Bone marrow (tissue), 2 donors: ENCODE measurements at places on chromosomes 5 and 9.

GRCh38 chr9:134236935-134237629 is 72.7 kb upstream of the RNU6ATAC start:
- DNase-seq = no peak

DNA sequence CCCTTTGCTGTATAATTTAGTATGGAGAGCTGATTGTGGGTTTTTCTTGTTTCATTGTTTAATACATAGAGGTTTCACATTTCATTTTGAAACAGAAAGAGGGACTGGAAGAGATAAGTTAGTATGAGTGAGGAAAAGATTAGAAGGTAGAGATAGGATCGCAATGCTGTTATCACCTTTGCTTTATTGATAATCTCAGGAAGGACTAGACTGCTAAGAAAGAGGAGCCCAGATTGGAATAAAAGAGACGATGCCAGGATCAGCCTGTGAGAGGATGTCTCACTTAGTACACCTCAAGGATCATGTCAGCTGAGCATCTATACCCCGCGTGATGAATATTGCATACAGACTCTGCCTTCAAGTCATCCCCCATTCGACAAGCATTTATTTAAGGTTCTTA is 178.0 kb upstream of the DMAC1 start:
- no peak for DNase-seq

DNA sequence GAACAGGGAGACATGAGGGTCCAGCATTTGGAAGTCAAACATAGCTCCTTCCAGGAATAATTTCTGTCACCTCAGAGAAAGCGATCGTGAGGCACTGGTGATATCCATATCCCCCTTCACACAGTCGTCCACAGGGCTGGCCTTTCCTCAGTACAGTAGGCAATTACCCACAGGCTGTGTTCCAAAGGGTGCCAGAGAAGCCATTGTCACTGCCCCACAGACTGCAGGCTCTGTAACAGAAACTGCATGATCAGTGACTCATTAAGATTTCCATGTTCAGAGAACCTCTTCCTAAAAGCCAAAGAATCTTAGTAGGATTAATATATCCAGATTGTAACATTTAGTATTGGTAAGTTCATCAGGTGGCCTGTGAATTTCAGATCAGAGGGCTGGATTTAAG is 127.6 kb downstream of the RPS23 start:
- DNase-seq = no peak

DNA sequence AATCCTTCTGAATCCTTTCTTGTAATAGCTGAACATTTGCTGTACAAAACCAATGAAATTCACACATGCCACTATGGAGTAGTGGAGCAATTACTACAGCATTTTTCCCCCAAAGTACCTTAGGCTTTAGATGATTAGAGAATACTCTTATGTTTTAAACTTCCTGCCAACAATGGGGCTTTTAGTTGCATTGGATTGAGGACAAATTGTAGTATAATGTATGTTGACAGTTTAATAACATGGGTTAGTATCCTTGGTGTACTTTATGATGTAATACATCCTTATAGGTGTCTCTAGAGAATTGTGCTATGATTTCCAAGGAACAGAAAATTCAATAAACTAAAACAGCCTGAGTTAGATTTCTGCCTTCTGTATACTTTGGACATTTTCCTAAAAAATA is 422.7 kb upstream of the GRAMD2B start:
- DNase-seq = no peak

GRCh38 chr9:74838351-74838750 is 49.4 kb downstream of the TRPM6 start:
- no peak for DNase-seq

GRCh38 chr5:57166276-57166675 is 7.6 kb upstream of the GPBP1 start:
- DNase-seq = no peak

- no peak for DNase-seq
Observed at GRCh38 chr5:39580702-39581453, 156.1 kb upstream of the DAB2 start.

GRCh38 chr9:88179062-88179521 is 40.8 kb upstream of the SPATA31C2 start:
- DNase-seq = no peak

- DNase-seq = no peak
Observed at GRCh38 chr9:79145442-79145841, 426.3 kb upstream of the TLE4 start.

DNA sequence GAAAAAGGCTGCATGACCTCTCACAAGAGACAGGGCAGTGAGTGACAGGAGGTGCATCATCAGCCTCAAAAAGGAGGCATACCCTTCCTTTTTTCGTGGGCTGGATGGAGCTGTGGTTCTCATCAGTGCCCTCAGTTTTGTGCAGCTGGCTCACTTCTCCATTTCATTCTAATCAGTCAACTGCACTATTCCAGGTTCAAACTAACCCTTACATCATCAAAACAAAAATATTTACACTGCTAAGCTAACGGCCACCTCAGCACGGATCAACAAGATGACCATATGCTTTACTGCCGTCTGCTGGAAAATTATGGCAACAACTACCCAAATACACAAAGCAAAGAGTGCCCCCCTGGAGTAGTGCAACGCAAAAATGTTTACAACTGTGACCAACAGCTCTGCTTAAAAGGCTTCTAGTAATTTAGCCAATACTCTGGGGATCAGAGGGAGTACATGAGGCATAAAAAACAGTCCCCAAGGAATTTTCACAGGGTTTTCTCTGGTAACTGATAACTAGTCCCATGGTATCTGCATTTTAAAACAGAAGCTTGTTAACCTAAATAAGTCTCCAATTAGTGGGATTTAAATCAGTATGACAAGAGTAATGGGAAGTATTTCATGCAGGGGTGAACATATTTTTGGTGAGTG is 10.8 kb downstream of the KCNV2 start:
- DNase-seq = no peak

- no peak for DNase-seq
Observed at GRCh38 chr5:5078009-5078897, 61.9 kb upstream of the ADAMTS16 start.

- no peak for DNase-seq
Observed at GRCh38 chr5:168946363-168946762, 354.6 kb downstream of the SLIT3 start.

DNA sequence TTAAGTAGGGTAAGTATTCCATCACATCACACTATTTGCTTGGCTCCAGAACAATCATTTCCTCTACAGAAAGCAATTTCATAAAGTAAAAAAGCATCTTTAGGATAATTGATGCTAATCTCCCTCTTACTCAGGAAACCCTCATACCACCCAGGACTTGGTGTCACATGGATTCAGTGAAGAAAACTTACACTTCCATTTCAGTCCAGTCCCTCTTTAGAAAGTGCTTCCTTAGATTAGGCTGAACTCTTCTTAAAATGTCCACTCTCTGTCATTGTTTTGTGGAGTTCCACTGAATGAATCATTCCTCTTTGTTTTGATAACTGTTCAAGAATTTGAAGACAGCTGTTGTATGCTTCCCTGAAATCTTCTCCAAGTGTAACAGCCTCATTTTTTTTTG is 144.0 kb upstream of the ZNF462 start:
- no peak for DNase-seq

GRCh38 chr5:174175716-174176268 is 130.3 kb downstream of the NSG2 start:
- no peak for DNase-seq

- DNase-seq = no peak
Observed at GRCh38 chr9:2228132-2228531, 213.0 kb downstream of the SMARCA2 start.

- DNase-seq = no peak
Observed at GRCh38 chr5:158423623-158424200, 564.8 kb upstream of the CLINT1 start.

DNA sequence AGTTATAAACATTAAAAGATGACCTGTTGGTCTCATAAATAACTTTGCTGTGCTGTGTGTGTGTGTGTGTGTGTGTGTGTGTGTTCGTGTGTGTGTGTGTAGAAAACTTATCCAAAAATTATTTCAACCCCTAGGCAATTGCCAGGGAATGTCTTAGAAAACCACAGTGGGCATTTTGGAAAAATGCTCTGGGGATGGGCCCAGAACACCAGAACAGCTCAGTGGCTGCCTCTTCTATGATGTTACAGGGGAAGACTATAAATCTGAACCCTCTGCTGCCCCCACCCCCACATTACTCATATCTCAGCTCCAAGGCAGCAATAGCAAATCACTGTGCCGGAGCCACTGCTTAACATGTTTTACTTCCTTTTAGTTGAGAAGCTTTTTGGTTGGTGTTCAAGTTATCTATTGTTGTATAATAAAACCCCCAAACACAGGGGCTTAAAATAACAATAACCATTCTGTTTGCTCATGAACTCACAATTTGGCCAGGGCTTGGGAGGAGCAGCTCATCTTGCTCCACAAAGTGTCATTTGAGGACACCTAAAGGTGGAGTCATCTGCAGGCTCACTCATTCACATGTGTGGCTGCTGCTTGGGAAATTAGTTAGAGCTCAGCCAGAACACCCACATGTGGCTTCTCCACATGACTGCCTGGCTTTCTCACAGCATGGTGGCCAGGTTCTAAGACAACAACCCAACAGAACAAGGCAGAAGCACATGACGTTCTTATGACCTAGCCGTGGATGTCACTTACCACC is 40.4 kb downstream of the ACTBL2 start:
- DNase-seq = no peak

GRCh38 chr9:129539446-129539845 is 81.5 kb downstream of the C9orf50 start:
- DNase-seq = no peak

GRCh38 chr9:18747595-18747994 is 273.6 kb downstream of the ADAMTSL1 start:
- DNase-seq = no peak

DNA sequence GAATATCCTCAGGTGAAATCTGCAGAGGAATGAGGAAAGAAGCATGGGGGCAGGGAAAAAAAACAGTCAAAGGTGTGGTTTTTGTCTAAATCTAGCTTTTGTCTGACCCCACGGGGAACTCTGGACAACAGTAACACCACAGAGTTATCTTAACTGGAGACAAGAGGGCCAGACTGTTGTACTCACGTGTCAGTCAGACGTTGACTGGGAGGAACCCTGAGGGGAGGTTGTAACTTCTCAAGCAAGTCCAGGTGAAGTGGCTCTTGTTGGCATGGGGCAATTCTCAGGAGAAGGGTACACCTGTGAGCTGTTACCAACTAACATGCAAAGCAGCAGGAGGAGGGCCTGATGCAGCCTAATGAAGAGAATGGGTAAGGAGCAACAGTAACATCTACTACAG is 44.1 kb upstream of the SHISAL2B start:
- DNase-seq = no peak

GRCh38 chr5:42309865-42310264 is 113.4 kb upstream of the GHR start:
- no peak for DNase-seq
